ENCODE measurements at places on chromosomes 13 and 19.

DNA sequence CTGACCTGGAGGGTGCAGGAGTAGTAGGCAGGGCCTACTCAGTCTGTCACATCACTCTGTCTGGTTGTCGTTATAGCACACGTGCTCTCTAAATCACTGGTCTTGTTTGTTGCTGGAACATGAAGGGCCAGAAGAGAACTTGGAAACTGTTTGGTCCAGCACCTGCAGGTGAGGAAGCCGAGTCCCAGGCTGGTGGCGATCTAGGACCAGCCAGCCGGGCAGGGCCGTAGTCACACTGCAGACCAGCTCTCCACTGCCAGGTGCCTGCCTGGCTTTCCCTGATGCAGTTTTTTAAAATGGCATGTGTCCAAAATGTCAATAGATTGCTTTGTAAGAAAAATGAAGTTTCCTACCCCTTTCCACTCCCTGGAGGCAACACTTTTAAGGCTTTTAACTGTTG, 53.7 kb downstream of the GGACT start:
- DNase-seq, result no peak

- DNase-seq, result peak; percentile 79
These were observed 4.1 kb downstream of the ATP8A2 start for GRCh38 chr13:25375727-25376358.

DNA sequence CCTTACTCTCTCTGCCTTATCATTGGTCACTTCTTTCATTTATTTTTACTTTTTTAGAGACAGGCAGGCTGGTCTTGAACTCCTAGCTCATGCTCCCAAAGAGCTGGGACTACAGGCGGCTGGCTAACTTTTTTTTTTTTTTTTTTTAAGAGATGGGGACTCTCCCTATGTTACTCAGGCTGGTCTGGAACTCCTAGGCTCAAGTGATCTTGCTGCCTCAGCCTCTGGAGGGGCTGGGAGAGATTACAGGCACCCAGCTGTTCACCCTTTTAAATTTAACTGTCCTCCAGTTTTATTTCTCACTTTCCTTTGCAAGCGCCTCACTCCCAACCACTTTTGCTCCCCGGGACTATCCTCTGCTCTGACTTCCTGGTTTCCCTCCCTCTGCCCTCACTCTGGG, 5.6 kb upstream of the CLDN10 start:
- DNase-seq, result no peak

DNA sequence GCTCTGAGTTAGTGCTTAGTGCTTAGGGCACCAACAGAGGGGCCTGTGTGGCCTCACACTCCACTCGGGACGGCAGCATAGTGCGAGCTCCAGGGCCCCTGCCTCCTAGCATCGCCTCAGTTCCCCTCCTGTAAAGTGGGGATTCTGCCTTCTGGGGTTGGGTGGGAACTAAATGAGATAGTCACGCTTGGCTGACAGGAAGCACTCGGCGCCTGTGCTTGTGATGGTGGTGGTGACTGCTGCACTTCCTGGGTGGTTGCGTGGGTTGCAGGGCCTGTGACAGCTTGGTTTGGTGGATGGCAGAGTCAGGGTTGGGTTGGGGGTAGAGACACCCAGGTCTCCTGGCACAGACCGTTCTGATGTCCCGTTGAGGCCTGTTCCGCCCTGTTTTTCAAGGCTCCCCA, 7.7 kb downstream of the PLEKHF1 start:
- no peak for DNase-seq

GRCh38 chr19:40466985-40467734, at the start of gene SPTBN4:
Gene SPTBN4, plus strand, starts transcription at chr19:40467001. Its CDS starts 5,621 bp downstream, at chr19:40472622.
- no peak for DNase-seq

DNA sequence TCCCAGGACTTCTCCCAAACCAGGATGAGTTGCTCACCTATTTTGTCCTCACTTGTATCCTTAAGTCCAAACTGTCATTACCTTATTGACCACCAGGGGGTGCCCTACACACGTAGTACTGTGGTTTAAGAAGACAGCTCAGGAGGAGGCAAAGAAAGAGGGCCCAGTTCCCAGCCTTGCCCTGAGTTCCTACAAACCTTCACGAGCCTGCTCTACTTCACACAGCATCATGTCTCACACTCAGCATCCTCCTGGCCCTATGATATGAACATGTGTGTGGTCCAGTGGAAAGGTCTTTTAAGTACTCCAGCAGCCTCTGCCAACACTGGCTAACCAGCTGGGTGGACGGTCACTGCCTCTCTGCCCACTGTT, 8.1 kb upstream of the ZNF784 start:
- peak; percentile 97 for DNase-seq

GRCh38 chr13:106455190-106455589, 80.3 kb downstream of the EFNB2 start:
- DNase-seq, result no peak

- DNase-seq, result no peak
These were observed 1.4 kb downstream of the ABCA7 start for GRCh38 chr19:1041272-1041834.

GRCh38 chr13:32428581-32429432, 877 bp upstream of the N4BP2L1 start:
- peak; percentile 67 for DNase-seq

DNA sequence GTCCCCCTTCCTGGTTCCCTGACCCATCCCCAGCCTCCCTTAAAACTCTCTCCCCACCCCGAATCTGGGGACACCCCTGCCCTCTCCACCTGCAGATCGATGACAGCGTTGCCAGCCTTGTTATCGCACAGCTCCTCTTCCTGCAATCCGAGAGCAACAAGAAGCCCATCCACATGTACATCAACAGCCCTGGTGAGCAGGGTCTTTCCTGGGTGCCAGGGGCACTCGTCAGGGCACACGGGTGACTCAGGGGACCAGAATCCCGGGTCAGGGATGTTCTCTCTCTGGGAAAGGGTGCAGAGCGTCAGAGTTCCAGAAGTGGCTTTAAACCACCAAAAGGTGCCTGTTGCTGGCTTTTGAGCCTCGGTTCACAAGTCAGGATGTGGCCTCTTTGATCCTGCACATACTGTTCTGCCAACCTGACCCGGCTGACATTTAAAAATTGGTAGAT, 1.0 kb downstream of the CLPP start:
- no peak for DNase-seq

GRCh38 chr19:4089400-4089908, 22.8 kb upstream of the ZBTB7A start:
- peak; percentile 94 for DNase-seq

DNA sequence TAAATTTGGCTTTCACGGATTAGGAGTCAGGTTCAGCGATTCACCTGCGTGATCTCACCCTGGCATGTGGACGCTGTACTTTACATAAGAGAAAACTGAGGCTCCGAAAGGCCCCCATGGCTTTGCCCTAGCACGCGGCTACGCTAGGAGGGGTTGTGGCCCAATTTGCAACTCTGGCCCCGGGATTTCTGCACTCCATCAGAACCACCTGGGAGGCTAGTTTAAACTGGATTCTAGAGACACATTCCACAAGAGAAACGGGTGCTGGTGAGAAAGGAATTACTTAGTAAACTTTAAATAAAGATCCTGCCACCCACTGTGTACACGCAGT, 6.2 kb downstream of the BCL3 start:
- DNase-seq, result no peak

DNA sequence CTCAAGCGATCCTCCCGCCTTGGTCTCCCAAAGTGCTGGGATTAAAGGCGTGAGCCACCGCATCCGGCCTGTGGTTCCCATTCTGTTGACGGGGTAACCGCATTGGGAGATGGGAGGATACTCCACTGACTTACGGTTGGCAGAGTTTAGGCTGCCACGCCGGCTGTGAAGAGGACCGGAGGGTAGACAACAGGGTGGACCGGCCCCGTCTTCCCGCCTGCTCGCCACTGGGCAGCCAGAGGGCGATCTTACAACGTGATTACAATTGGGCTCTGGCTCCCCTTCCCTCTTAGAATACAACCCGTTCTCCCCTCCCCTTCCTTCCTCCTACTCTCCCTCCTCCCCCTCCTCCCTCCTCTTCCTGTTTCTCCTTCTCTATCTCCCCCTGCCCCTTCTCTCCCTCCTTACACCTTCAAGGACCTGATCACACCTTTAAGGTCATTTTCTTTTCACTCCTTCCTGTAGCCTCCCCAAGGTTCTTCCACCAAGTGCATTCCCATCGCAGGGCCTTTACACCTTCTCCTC, 957 bp upstream of the CCDC194 start:
- DNase-seq, result peak; percentile 90

- DNase-seq, result peak; percentile 61
These were observed 3.1 kb downstream of the FGF9 start for GRCh38 chr13:21673789-21674489.

DNA sequence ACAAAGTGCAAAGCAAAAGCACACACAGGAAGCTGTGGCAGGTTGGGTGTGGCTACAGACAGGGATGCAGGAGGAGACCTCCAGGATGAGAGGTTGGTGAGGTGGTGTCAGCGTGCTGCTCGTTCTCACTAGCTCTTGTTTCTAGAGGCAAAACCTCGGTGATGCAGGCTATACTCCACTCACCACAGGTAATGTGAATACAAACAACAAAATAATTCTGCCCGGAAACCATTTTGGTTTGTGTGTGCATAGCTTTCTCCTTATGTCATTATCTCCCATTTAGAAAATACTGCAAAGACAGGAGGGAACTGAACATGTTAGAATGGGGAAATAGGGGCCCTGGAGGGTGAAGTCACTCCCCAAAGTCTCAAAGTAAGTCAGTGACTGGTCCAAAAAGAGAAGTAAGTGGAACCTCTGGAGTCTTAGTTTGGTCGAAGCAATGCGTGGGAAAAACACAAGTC, 9.4 kb downstream of the LCP1 start:
- DNase-seq, result peak; percentile 77

DNA sequence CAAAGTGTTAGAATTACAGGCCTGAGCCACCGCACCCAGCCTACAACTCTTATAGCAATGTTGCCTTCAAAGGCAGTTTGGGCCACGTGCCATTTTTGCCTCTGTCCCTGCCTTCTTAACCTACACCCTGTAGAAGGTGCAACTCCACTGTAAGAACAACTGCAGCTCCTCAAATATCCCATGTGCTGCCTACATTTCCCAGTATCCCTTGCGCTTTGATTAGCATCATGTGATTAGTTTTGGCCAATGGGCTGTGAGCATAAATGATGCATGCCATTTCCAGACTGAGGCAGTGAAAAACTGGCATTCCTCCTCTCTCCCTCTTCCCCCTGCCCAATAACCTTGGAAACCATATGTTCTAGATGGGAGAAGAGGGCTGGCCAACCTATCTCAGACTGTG, 75.2 kb upstream of the MRI1 start:
- peak; percentile 73 for DNase-seq

- no peak for DNase-seq
These were observed 191.6 kb downstream of the SHISA2 start for GRCh38 chr13:25860265-25860664.

- DNase-seq, result peak; percentile 28
These were observed 18.8 kb upstream of the GTF3A start for GRCh38 chr13:27405546-27406134.

GRCh38 chr13:44417446-44417845, 43.8 kb downstream of the SERP2 start:
- no peak for DNase-seq

- DNase-seq, result peak; percentile 69
These were observed 2.5 kb upstream of the S1PR4 start for GRCh38 chr19:3175781-3176714.

DNA sequence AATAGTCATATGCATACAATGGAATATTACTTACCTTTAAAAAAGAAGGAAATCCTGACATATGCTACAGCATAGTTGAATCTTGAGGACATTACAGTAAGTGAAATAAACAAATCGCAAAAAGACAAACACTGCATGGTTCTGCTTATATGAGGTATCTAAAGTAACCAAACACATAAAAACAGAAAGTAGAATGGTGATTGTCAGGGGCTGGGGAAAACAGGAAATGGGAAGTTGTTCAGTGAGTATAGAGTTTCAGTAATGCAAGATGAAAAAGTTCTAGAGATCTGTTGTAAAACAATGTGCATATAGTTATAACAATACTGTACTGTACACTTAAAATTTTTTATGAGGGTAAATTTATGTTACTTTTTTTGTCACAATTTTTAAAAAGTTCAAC, 219.4 kb downstream of the KLF5 start:
- DNase-seq, result no peak

- DNase-seq, result no peak
These were observed 91.8 kb downstream of the LRCH1 start for GRCh38 chr13:46644816-46645215.

DNA sequence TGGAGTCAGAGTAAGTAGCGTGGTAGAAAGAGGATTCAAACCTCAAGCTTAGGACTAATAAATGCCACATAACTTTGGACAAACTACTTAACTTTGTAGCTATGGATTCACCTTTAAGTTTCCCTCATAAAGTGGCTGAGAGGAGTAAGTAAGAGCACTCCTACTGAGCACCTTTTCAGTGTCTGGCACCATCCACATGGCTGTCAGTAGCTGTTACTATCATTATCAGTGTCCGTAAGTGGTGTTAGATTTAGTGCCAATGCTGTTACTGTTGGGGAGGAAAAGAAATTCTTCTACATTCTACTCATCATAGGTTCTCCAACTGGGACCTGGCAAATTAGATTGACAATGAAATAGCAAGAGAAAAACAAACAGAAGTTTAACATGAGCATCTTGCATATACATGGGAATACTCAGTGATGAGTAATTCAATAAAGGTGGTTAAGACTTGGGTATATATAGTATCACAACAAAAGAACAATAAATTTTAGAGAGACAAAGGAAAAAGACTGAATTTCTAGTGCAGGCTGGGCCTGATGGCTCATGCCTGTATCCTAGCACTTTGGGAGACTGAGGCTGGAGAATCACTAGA, 165.6 kb upstream of the NBEA start:
- DNase-seq, result no peak

DNA sequence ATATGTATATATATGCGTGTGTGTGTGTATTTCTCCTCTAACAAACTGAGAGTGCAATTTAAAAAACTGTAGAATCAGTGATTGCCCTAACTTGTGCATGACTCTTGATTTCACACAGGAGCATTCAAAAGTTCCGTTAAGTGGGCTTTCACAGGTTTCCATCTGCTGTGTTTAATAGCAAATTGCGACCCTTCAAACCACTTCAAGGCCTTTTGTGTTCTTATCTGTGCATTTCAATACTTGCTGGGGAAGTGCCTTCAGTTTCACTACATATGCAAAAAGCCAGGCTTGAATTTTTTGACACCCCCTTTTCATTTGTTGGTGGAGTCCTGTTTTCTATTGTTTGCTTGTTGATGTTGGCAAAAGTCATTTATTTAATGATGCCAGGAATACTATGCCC, 158.0 kb downstream of the TM9SF2 start:
- no peak for DNase-seq

DNA sequence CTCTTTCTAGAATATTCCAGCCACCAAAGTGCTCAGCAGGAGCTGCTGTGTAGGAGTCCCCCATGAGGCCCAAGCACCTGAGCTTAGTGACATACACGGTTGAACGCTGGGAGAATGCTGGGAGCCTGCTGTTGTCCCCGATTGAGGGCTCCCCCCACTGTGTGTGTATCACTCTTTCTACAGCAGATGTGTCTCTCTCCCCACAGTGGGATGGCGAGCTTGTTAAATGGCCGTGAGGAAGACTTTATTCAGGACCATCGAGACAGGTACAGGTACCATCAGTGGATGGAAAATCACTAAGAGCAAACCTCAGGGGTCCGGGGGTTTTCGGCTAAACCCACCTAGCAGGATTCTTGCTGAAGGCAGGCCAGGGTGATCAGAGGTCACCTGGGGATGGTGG, 22.7 kb downstream of the EPN1 start:
- no peak for DNase-seq

DNA sequence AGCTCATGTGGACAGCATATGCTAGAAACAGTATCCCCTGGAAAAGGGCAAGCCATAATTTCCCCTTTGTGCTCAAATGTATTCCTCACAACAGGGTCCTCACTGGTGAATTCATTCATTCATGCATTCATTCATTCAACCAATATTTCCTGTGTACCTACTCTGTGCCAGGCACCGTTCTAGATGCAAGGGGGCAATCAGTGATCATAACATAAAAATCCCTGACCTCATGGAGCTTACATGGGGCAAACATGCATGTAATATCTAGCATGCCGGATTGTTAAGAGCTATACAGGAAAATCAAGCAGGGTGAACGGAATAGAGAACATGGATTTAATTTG, 2.6 kb downstream of the RANBP3 start:
- DNase-seq, result no peak

Measured in hematopoietic multipotent progenitor cell treated with erythropoietin and hydrocortisone succinate and interleukin-3 and kit ligand, for 4 days (in vitro differentiated cells).